Endothelial cell of umbilical vein (primary cell): ENCODE measurements at places on chromosomes 5 and 9. TPM values are rescaled to one million over a fixed set of nuclear protein-coding genes. Genes with fewer than 3 reads are reported as not detected.
A peak's percentile ranks its signal among the peaks of the same experiment; 100 is the strongest.

The ACSL6 gene
- not detected in 2 replicates for polyA plus RNA-seq

The ADAMTS2 gene
- polyA plus RNA-seq = 0.02 TPM in 1 of 2 replicates, not detected in the other

The ZNF354C gene
- 1.2 and 1.5 TPM in 2 replicates for polyA plus RNA-seq

The ANKRD31 gene
- polyA plus RNA-seq = not detected in 2 replicates

The NR6A1 gene
- 0.13 and 0.17 TPM in 2 replicates for polyA plus RNA-seq

The GCNT1 gene
- polyA plus RNA-seq = 30.9 and 31.7 TPM in 2 replicates

The ABLIM3 gene
- 14.9 and 16.7 TPM in 2 replicates for polyA plus RNA-seq

The EDIL3 gene
- polyA plus RNA-seq = 6.5 and 9.1 TPM in 2 replicates

The GARIN3 gene
- not detected in 2 replicates for polyA plus RNA-seq

The TAS2R1 gene
- polyA plus RNA-seq = not detected in 2 replicates

DNA sequence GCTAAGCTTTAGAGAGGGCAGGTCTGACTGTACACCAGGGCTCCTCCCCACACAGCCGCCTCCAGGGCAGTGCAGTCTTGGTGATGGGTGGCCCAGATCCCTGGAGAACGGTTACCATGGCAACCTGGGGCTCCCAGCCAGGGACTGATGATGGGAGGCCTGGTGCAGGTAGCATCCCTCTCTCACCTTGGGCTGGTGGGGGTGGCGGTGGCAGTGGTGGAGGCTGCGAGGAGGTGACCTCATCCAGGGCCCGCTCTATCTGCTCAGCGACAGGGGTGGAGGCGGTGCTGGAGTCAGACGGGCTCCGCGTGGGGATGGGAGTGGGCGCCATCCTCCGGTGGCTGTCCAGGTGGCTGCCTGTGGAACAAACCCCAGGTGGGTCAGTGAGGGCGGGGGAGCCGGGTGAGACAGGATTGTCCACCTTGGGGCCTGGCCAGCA is 12.3 kb downstream of the PRR7 start:
- no peak for DNase-seq

DNA sequence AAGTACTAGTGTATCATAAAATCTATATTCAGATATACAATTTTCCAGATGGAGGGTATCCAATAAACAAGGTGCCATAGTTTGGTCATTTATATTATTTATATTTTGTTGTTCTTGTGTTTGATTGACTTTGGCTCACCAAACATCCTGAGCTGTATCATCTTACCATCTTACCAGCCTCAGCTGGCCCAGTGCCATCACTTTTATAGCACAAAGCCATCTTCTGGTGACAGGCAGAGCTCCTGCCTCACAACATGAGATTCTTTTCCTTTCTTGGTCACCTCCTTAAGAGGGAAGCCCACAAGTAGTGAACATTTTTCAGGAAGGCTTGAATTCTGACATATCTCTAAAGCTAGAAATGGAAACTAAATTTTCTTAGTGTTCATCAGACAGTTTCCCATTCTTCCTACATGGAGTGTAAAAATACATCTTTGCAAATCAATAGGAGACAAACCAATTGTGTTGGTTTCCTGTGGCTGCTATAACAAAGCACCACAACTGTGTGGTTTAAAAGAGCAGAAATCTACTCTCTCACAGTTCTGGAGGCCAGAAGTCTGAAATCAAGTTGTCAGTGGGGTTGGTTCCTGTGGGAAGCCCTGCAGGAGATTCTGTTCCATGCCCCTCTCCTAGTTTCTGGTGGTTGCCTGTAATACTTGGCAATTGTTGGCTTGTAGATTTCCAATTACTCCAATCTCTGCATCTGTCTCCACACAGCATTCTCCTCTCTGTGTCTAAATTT is 341.8 kb downstream of the MAN2A1 start:
- DNase-seq = no peak

- no peak for DNase-seq
Observed at GRCh38 chr5:99179206-99179605, 250.4 kb upstream of the CHD1 start.

GRCh38 chr9:2377117-2377516 is 244.5 kb upstream of the VLDLR start:
- no peak for DNase-seq

- DNase-seq = no peak
Observed at GRCh38 chr5:52339285-52339684, 448.4 kb upstream of the ITGA1 start.

GRCh38 chr5:13910201-13910600 is 34.3 kb downstream of the DNAH5 start:
- no peak for DNase-seq

- DNase-seq = no peak
Observed at GRCh38 chr5:179312557-179313235, 32.6 kb downstream of the ADAMTS2 start.

- peak; percentile 66 for DNase-seq
Observed at GRCh38 chr9:38362852-38363588, 29.5 kb upstream of the ALDH1B1 start.

- peak; percentile 56 for DNase-seq
Observed at GRCh38 chr5:125798307-125798706, 624.9 kb upstream of the GRAMD2B start.
